ENCODE measurements at places on chromosomes 13 and 19.
A peak's percentile ranks its signal among the peaks of the same experiment; 100 is the strongest.

- no peak for DNase-seq
Observed at GRCh38 chr13:27965740-27966640, 3.1 kb downstream of the CDX2 start.

DNA sequence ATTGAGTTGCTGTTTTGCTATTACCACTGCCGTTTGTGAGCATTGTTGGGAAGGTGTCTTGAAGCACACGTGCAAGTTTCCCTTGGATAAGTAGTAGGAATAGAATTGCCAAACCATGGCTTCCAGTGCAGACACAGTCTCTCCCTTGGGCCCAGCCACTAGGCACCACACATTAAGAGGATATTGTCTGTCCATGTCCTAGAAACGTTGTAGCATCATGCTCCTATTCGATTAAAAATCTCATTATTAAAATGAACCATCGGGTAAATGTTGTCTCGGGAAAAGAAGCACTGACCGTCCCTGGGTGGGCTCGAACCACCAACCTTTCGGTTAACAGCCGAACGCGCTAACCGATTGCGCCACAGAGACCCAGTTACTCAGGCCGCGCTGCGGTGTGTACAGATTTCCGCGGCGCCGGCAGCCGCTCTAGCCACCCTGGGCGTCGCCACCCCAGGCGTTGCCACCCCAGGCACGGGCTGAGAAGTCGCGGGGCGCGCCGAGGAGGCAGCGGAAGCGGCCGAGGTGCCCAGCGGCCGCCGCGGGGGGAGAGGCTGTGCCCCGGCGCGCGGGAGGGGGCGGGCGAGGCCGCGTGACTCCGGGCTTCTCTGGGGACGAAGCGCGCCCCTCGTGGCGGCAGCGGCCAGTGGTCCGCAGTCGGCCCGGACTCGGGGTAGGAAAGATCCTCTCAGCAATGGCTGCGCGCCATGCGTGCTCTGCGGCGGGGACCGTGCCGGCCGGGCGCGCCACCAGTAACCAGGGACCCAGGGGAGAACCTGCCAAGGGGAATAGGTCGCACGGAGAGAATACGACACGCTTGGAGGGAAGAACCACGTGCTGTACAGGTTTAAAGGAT is 56.2 kb downstream of the USPL1 start:
- peak; percentile 62 for DNase-seq

DNA sequence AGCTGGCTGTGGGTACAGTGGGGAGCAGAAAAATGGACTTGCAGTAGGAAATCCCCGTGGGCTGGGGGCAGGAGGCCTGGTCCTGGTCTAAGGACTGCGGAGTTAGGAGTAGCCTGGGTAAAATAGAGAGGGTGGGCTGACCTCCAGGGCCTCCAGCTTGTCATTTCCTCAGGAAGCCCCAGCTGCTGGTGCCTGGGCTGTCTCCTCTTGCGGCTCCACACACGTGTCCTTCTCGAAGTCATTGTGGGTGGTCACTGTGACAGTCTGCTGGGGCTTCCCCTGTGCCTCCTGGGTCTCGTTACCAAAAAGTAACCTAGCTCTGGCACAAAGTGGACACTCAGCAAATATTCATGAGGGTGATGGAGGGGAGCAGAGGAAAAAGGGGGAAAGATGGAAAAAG is 259.7 kb downstream of the FGF9 start:
- DNase-seq: no peak

DNA sequence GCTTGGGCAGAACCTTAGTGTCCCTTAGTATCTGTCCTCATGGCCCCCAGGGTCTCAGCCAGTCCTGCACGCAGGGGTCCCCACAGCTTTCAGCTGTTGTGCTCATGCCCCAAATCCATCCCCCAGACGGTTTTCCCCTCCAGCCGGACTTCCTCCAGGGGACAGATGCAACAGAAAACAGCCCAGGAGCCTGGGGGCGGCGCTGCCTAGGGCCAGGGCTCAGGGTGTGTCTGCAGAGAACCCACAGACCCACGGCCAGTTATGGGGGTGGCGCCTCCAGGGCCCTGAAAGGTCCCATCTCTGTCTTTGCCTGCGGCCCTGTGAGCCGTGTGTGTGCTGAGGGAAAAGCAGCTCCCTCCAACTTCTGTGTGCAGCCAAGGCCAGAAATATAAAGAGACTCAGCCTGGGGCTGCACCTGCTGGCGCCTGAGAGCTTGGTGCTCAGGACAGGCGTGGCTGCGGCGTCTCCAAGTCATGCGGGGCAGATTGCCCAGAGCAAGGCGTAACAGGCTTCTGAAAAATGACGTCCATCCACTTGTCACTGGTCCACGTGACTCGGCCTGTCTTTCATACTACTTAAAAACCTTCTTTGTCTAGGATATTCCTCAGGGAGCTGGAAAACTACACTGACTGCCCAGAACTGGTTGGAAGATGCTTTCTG is 22.1 kb upstream of the F7 start:
- DNase-seq: no peak

GRCh38 chr13:28494504-28494777 is 487 bp downstream of the FLT1 start:
- DNase-seq: no peak

GRCh38 chr13:41503356-41503755 is 46.0 kb downstream of the RGCC start:
- DNase-seq: no peak

DNA sequence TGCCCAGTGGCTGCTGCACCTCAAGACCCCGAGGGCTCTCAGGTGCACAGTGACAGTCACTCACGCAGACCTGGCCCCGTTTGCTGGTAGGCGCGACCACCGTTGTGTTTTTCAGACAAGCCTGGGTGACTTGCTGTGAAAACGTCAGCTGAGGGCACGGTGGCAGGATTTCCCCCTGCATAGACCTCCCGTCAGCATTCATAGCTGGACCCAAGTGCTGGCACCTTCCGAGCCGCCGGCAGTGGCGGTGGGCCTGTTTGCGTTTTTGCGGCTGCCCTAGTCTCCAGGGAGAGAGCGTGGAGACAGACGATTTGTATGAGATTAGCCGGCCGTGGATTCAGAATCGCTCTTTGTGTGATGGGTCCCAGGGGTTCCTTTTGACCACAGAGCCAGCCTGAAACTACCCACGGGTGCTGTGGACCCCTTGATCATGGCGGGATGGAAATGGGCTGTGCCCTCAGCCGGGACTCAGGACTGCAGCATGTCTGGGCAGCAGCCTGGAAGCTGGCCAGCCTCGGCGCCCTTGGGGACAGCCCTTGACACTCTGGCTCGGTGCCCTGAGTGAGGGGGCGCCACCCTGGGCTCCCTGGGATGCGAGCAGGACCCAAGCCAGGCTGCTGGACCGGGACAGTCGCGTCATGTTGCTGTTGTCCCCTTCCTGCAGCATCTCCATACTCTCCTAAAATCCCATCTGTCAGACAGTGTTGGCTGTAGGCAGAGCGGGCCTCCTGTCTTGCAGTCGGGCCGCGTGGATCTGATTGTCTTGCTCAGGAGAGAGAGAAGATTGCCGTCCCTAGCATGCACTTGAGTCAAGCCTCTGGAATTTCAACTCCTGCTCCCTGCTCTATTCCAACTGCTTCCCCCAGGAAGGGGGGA is 8.6 kb downstream of the KDM4B start:
- peak; percentile 69 for DNase-seq

DNA sequence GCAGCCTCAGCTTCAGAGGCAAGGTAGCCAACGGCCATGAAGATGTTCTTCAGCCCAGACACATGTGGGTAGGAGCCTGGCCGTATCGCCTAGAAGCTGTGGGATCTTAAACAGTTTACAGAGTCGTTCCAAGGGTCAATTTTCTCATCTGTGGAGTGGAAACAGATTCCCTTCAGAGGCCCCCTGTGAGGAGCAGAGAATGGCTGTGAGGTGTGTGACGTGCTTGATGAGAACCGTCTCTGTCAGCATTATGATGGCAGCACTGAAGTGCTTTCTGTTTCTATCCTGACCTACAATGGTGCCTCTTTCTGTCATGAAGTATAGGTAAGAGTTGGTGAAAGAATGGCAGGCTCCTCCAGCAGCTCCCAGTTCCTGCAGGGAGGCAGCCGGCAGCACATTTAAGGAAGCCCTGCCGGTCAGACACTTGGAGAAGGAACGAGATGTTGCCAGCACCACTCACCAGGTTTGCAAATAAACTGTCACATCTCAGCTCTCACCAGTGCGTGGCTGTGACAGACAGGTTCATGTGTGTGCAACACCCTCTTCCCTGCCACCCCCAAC is 277.3 kb downstream of the FOXO1 start:
- no peak for DNase-seq

- DNase-seq: no peak
Observed at GRCh38 chr13:27918041-27918917, 1.5 kb upstream of the PDX1 start.

DNA sequence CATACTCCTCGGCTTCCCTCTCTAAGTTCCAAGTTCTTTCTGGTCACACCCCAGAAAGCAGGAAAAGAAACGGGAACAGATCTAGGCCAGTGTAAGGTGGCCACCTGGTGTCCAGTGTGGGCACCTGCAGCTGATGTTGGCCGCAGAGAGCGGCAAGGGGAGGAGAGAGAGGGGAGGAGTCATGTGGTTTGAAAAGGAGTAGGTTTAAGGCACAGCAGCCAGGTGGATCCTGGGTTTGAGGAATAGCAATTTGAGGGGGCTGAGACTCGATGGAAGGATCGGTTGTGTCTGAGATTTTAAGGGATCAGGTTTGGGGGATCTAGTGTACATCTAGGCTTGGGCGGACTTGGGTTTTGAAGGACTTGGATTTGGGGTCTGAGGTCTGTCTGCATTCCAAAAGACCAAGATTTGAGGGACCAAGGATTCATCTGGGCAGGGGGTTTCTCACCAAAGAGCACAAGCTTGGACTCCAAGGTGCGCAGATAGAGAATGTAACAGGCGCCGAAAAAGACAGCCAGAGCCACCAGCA is 1.2 kb downstream of the RABAC1 start:
- peak; percentile 46 for DNase-seq

- no peak for DNase-seq
Observed at GRCh38 chr19:44891016-44891882, at the start of gene TOMM40. TOMM40 (plus strand) TSS chr19:44891254; CDS start chr19:44891416, 162 bp downstream.

- DNase-seq: no peak
Observed at GRCh38 chr13:109983447-109983846, 197.1 kb upstream of the IRS2 start.

GRCh38 chr13:99418843-99419140 is 82.5 kb upstream of the TM9SF2 start:
- DNase-seq: no peak
